WTC11 (cell line): ENCODE measurements at places on chromosomes 3 and 15. TPM values are rescaled to one million over a fixed set of nuclear protein-coding genes. Genes with fewer than 3 reads are reported as not detected.

DNA sequence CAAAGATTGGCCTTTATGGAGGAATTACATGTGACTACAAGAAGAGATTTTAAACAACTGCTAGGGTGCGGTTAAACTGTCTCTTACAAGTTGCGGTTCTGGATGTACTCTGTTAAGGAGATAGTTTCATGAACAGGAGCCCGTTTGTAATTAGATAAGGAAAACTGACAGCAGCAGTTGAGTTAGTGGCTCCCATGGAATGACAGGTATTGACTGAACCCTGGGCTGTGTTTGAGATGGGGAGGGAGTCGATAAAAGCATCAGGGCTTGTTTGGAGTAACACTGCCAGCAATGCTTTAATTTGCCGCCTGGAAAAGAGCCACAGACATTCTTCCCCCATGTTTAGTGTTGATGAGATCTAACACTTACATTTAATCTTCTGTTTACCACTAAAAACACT is 139.9 kb downstream of the ROBO2 start:
- no peak overlapping the region for H3K4me3 ChIP-seq
- H3K27ac ChIP-seq, result no peak overlapping the region
- H3K36me3 ChIP-seq, result no peaks in the 10 kb centered on the region
- no peak for DNase-seq
- H3K4me1 ChIP-seq, result peaks cover 3% of the 10 kb centered on the region; the same call in 1 of the 2 replicates

DNA sequence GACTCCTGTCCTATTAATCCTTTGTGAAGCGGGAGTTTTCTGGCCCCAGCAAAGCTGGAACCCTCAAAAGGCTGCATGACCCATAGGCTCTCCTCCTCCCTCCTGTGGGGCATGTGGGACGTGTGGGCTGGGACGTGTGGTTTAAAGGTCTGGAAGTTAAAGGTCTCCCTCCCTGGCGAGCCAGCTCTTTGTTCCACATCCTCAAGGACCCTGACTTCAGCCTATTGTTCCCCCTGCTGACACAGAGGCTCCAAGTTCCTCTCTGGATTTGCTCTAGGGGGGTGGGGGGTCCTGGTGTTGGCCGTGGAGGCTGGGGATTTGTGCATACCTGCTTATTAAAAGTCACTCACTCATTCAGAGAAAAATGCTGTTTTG is 44.2 kb downstream of the SMAD6 start:
- no peaks in the 10 kb centered on the region for H3K36me3 ChIP-seq
- H3K4me3 ChIP-seq, result no peak overlapping the region
- H3K27me3 ChIP-seq, result no peaks in the 10 kb centered on the region
- H3K4me1 ChIP-seq, result peaks cover 76% of the 10 kb centered on the region
- H3K27ac ChIP-seq, result peak overlapping the region; percentile 26; the same call in 1 of the 2 replicates

DNA sequence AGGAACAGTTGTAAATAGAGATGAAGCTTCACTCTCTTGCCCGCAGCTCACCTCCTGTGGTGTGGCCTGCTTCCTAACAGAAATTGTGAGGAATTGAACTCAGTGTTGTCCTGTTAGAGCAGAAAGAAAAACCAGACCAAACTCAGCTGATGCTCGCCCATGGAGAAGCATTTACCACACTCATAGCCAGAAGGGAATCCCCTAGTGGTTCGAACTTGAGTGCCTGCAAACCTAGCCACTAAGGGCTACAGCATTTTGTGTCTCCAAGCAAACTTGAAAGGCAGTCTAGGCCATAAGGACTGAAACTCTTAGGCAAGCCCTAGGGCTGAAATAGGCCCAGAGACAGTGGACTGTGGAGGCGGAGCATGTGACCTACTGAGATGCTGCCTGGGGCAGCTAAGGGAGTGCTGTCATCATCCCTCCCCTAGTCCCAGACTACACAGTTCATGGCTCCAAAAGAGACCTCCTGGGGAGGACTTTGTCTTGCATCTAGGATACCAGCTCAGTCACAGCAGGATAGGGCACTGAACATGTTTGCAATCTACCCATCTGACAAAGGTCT is 44.5 kb upstream of the MCTP2 start:
- no peak overlapping the region; the same call in 1 of the 2 replicates for H3K27ac ChIP-seq
- H3K27me3 ChIP-seq, result no peaks in the 10 kb centered on the region
- no peak overlapping the region for H3K4me3 ChIP-seq

DNA sequence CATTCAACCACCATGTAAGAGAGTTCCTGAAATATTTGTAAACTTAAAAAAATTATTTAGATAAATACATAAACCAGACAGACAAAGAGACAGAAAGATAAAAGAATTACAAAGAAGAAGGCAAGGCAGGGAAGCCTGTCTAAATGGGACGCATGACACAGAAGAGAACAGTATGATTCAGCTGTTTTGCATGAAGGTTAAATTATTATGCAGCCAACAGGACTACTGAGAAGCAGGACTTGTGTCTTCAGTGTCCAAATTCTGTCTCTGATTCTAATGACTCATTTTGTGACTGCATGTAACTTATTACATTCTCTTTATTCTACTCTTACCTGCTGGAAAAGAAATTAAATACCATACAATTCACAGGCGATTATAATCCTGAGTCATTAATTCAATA is 340.4 kb upstream of the KCNMB2 start:
- H3K27ac ChIP-seq, result no peak overlapping the region
- peaks cover 18% of the 10 kb centered on the region for H3K4me1 ChIP-seq
- DNase-seq, result no peak
- H3K36me3 ChIP-seq, result no peaks in the 10 kb centered on the region
- H3K4me3 ChIP-seq, result no peak overlapping the region
- no peaks in the 10 kb centered on the region for H3K27me3 ChIP-seq

Gene TEX55
- total RNA-seq, result not detected in 3 replicates
